ENCODE measurements at places on chromosomes 5 and 9.
A peak's percentile ranks its signal among the peaks of the same experiment; 100 is the strongest.

DNA sequence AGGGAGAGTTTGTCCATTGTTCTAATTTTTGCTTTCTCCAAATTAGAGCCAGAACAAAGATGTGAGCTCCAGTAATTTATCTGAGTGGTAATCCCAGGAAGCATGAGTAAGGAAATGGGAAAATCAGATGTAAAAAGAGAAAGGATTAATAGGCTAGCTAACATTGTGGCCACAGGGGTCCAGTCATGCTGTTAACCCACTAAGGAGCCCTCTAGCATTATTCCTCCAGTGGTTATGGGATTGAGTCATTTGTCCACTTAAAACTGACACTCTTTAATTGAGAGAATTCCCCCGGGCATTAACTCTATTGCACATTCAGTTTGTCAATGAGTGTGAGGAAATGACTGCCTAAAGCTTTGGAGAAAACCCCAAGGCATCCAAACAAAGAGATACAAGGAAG lies 700.3 kb upstream of the TYRP1 start:
- DNase-seq, result no peak

DNA sequence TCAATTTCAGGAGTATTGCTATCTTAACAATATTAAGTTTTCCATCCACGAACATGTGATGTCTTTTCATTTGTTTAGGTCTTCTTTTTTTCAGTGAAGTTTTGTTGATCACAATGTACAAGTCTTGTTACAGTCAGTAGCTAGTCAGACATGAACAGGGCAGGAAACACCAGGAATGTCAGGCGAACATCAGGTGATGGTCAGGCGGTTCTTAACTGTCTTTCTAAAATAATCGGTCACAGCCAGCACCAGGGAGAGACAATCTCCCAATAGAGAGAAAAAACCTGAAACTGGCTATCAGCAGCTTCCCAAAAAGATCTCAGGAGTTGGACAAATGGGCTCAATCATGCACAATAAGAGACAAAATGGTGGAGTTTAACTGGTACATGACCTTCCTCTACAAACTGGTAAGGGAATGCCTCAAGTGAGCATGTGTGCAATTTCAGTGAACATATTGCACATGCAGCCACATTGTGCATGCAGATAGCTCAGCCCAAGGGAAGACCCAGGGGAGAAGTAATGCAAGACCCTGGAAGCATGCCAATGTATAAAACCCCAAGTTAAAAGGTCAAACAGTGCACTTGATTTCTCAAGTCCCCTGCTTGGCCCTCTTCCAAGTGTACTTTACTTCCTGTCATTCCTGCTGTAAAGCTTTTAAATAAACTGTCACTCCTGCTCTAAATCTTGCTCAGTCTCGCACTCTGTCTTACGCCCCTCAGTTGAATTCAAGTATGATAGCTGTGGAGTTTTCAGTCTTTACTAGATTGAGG lies 176.1 kb upstream of the RASEF start:
- no peak for DNase-seq

GRCh38 chr5:146541958-146542849 lies 26.2 kb upstream of the GPR151 start:
- peak; percentile 64 for DNase-seq

GRCh38 chr5:135747824-135748223 lies 86.6 kb upstream of the SLC25A48 start:
- no peak for DNase-seq

- DNase-seq, result no peak
These were observed 65.5 kb downstream of the GNG10 start for GRCh38 chr9:111726949-111727348.

- DNase-seq, result peak; percentile 59
These were observed 118.0 kb downstream of the VAV2 start for GRCh38 chr9:133874060-133874657.

GRCh38 chr5:58542709-58543108 lies 40.2 kb upstream of the RAB3C start:
- DNase-seq, result no peak

- no peak for DNase-seq
These were observed 88.1 kb upstream of the TLE1 start for GRCh38 chr9:81777482-81777881.

- no peak for DNase-seq
These were observed 2139.6 kb upstream of the ACO1 start for GRCh38 chr9:30244877-30245276.

GRCh38 chr5:53009816-53010215 lies 20.7 kb downstream of the ITGA2 start:
- DNase-seq, result no peak

GRCh38 chr5:4542145-4542778 lies 597.9 kb upstream of the ADAMTS16 start:
- no peak for DNase-seq

GRCh38 chr9:115002371-115003120 lies 72.2 kb upstream of the TNFSF8 start:
- DNase-seq, result peak; percentile 59

DNA sequence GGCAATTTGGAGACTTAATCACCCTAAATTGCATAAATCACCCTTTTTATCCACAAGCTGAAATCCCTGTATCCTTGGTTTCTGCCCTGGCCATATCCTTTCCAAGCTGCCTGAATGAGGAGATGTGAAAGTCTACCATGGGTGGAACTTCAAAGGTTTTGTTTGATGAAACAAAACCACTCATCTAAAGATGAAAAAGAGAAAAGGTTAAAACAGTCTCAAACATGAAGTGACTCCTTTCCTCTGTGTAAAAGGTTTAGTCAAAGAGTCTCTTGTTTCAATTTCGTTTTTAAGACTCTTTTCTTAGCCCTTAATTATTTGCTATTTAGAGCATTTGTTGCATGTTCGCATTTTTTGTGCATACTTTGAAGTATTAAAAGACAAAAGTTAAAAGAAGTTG lies 11.2 kb downstream of the SLC45A2 start:
- no peak for DNase-seq

GRCh38 chr5:140242099-140242498 lies 60.8 kb downstream of the PFDN1 start:
- DNase-seq, result no peak

- DNase-seq, result no peak
These were observed 130.0 kb downstream of the MVB12B start for GRCh38 chr9:126456441-126457174.

- no peak for DNase-seq
These were observed 46.9 kb downstream of the CSNK1G3 start for GRCh38 chr5:123558762-123559433.

- DNase-seq, result no peak
These were observed 1.0 kb downstream of the ADAMTS19 start for GRCh38 chr5:129460936-129461710.

DNA sequence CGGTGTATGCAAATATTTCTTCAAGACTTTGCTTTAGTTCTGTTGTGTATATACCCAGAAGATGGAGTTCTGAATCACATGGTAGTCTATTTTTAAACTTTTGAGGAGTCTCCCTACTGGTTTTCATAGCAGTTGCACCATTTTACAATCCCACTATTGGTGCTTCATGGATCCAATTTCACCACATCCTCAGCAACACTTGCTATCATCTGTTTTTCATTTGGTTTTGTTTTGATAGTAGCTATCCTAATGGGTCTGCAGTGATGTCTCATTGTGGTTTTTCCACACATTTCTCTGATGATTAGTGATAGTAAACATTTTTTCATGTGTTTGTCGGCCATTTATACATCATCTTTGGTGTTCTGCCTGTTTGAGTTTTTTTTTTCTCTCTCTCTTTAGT lies 1339.3 kb downstream of the EFNA5 start:
- DNase-seq, result peak; percentile 68

DNA sequence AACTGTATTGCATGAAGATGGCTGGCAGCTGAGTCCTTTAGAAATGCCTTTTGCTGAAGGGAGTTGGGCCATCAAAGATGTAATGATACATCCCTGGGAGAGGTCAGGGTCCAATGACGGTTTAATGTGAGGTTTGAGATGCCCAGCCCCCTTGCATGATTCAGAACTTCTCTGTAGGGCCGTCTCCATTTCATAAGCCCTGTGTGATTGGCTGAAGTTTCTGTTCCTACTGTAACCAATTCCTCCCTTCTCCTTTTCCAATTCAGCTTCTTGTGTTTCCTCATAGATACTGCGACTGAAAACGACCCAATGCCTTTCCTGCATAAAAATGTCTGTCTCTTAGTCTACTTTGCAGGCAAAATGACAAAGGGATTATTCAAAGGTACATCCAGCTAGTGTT lies 47.9 kb upstream of the ST8SIA4 start:
- no peak for DNase-seq

DNA sequence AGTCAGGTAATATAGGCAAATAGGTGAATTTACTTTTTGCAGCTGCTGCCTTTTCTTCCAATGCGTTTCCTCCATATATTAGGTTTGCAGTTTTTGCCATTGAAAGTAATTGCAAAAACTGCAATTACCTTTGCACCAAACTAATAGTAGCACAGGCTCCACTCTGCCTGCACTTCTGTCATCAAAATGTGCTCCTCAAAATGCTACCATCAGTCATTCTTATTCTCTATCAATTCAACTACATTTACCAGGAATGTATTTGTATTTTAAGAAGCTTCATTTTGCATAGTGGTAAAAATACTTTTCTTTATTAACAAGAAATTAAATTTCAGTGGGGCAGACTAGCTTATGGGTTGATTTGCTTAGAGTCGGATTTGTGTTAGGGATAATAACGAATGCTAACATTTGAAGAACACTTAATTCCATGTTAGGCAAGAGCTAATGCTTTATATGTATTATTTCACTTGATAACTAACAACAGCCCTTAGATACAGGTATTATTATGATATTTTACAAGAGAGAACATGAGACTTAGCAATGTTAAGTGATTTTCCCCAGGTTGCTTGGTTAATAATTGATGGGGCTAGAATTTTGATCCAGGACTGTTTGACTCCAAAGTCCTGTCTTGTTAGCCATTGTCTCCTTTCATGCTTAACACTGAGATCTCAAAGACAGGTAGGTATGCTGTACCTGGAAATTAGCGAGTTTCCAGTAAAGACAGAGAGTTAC lies 300.4 kb downstream of the MAN2A1 start:
- no peak for DNase-seq

DNA sequence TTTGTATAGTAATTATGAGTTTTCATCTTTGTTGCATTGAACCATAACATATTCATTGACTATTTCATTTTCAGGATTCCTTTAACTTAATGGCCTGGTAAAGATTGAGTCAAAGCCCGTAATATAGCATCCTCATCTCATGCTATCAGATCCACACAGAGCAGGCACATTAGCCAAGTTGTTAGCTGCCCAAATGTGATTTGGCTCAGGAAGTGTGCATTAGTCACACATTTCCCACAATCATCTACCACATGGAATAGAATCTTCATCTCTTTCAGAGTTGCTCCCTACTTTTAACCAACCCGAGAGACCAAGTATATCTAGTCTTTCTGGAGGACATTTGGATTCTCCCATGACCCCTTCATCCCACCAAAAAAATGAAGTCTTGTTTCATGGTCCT lies 481.0 kb upstream of the PTGER4 start:
- DNase-seq, result peak; percentile 35

- DNase-seq, result no peak
These were observed 4.8 kb downstream of the TMOD1 start for GRCh38 chr9:97506306-97506705.

GRCh38 chr5:91007780-91008402 lies 375.2 kb downstream of the ARRDC3 start:
- DNase-seq, result no peak

DNA sequence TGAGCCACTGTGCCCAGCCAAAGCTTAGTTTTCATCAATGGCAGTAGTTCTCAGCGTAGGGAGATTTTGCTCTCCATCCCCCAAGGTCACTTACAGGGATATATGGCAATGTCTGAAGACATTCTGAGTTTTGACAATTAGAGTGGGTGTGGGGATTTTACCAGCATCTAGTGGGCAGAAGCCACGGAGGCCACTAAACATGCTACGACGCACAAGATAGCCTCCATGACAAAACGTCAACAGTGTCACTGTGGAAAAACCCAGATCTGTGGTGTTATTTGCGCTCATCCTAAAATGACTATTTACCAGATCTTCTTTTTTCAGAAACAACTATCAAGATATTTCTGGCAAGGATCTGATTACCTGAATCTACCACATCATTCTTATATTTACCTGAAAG lies 68.2 kb downstream of the CDC14B start:
- no peak for DNase-seq

- no peak for DNase-seq
These were observed 2.8 kb downstream of the BRD3OS start for GRCh38 chr9:134028076-134028475.

DNA sequence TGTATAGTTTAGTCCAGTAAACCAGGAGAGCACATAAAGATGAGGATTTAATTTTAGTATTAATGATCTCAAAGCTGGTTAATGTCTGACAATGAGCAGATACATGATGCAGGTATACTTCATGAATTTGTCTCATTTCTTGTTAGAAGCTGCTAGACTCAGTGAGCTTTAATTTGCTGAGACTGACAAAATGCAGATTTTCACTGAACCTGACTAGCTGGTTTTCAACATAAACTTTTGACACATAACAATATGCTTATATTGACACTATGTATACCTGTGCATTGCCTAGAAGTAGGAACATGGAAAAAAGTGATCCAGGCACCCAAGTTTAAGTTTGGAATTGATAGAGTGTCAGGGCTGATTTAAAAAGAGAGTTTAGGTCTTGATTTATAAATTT lies 10.8 kb downstream of the UBLCP1 start:
- DNase-seq, result no peak

GRCh38 chr5:137705106-137705505 lies 30.8 kb downstream of the KLHL3 start:
- DNase-seq, result no peak

- DNase-seq, result no peak
These were observed 151.0 kb downstream of the GADD45G start for GRCh38 chr9:89755821-89756220.

DNA sequence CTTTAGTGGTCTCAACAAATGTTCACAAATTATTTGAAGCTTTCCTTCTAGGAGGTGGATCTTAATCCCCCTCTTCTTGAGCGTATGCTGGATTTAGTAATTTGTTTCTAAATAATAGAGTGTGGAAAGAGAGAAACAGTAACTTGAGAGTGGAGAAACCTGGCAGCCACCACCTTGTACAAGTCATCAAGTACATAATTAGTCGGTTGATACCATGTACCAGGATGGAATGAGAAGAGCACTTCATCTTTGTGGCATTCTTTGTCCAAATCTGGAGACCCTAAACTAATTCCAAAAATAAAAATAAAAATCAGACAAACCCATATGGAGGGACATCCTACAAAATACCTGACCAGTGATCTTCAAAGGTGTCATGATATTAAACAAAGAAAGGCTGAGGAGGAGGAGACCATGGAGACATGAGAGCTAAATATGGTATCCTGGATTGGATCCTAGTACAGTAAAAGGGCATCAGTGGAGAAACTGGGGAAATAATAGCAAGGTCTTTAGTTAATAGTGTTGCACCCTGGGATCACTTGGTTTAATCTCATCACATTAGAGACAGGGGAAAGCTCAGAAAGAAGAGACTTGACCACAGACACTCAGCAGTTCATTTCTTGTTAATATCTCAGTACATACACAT lies 147.9 kb downstream of the ASTN2 start:
- no peak for DNase-seq

DNA sequence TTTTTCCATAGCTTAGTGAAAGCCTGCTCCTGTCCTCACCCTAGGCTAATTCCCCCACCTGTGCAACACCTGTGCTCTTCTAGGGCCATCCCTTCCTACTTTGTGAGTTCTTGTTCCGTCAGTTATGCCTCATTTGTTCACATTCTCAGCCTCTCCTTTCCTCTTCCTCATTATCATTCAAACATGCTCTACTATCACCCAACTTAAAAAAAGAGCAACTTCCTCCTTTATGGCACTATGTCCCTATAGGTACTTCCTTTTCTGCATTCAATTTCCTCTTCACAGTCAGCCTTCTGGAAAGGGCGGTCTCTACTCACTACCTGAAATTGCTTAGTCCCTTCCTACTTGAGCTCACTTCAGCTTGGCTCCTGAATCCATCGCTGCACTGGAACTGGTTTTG lies 111.8 kb upstream of the LHFPL2 start:
- DNase-seq, result no peak

Data from AG08395 (cell line).